ENCODE measurements at places on chromosomes 1 and 21.

GRCh38 chr1:26994020-26994786, 711 bp downstream of the TRNP1 start:
- DNase-seq, result peak; percentile 22

GRCh38 chr1:2528966-2529783, 888 bp downstream of the HES5 start:
- peak; percentile 51 for DNase-seq

GRCh38 chr1:236702791-236703394, 16.6 kb downstream of the ACTN2 start:
- DNase-seq, result no peak

- no peak for DNase-seq
These were observed 58.4 kb downstream of the NTMT2 start for GRCh38 chr1:170204121-170204520.

- no peak for DNase-seq
These were observed 11.4 kb upstream of the VANGL1 start for GRCh38 chr1:115630342-115630741.

DNA sequence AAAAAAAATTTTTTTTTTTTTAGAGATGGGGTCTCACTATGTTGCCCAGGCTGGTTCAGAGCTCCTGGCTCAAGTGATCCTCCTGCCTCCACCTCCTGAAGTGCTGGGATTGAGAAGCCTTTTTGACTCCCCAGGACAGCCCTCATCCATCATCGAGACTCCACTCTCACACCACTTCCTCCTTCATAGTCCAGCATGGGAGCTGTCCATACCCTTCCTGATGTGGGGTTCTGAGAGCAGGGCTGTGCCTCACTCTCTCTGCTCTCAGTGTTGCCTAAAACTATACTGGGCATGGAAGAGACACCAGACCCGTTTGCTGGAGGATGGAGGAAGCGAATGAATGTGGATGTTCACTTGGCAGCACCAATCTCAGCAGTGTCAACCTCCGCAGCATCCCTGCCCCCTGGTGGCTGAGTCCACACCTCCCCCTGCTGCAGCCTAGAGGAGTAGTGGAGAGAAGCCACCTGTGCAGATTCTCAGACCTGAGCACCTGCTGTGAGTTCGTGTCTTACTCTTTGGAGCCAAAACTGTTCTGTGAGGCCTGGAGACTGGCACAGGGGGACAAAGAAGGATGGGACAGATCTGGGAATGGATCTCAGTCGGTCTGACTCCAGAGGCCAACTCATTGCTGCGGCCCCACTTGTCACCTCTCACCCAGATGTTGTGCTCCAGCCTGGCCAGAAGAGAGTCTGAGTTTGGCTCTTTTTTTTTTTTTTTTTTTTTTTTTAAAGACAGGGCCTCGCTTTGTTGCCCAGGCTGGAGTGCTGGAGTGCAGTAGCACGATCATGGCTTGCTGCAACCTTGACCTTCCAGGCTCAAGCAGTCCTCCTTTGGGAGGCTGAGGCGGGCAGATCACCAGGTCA, 17.7 kb downstream of the TINAGL1 start:
- peak; percentile 54 for DNase-seq

DNA sequence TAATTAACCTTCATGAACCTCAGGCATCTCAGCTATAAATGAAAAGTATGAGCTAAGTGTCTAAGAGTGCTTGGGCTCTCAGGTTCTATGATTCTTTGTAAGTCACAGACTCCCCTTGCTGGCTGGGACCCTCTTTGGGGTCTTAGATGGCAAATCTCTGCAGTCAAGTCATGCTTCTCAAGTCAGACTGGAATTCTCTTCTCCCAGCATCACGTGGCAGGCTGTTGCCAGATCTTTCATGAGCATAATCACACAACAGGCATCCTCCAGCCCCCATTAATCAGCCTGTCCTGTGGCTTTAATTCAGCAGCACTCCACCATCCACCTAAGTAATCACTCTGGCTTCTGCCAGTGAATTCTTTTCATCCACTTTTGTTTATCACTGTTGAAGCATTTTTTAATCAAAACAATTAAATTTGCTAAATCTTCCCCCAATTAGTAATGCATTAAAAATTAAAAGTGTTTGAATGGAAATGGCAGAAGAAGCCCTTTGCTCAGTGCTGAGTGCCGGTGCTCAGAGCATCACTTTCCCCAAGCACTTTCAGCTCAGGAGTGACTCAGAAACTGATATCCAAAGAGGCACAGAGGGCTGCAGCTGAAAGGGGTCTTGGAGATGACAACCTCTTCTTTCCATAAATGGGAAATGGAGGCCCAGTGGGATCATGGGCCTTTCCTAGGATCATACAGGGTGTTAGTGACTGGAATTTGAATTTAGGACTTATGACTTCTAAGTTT, 50.2 kb downstream of the C8A start:
- no peak for DNase-seq

- no peak for DNase-seq
These were observed 49.6 kb downstream of the AK4 start for GRCh38 chr1:65197636-65198035.

DNA sequence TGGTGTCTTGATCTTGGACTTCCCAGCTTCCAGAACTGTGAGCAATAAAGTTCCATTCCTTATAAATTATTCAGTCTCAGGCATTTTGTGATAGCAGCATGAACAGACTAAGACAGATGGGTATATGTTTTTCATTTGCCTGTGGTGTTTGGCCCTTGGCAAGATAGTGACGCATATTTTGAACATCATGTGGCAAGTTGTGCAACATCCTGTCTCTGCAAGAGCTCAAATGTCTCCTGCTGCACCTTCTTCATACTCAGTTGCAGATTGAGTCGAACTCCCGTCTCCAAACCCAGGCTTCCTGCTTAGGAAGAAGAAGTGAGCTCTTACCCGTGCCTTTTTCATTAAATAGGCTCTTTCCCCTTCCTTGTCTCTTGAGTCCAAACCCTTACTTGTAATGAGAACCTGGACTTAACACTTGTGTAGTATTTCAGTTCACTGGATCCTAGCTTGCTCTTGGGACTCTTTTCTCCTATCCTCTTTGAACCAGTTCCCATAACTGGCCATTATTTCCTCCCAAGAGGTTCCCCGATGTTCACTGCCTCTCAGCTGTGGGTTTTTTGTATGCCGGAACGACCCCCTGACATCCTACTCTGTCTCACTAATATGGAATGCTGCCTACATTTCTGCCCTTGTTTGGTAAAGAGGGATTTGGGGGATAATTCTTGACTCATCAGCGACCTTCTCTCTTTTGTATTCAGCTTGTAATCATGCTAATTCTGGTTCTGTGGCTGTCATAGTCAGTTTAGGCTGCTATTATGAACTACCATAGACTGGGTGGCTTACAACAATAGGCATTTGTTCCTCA, 125.0 kb upstream of the KCNK2 start:
- no peak for DNase-seq

DNA sequence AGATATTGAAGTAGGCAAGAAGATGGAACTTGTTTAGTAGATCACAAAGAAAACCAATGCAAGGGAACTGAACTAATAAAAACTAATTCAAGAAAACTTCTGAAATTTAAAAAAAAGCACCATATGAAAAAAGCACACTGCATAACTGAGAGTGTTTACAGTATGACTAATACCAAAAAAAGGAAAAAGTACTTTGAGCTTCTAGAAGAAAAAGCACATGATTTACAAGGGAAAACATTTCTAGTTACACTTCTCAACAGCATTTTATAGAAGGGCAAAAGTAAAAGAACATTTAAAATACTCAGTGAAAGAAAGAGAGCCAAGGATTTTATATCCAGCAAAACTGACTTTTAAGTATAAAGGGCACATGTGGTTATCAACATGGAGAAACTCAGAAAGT, 233.6 kb downstream of the RPS6KC1 start:
- no peak for DNase-seq

DNA sequence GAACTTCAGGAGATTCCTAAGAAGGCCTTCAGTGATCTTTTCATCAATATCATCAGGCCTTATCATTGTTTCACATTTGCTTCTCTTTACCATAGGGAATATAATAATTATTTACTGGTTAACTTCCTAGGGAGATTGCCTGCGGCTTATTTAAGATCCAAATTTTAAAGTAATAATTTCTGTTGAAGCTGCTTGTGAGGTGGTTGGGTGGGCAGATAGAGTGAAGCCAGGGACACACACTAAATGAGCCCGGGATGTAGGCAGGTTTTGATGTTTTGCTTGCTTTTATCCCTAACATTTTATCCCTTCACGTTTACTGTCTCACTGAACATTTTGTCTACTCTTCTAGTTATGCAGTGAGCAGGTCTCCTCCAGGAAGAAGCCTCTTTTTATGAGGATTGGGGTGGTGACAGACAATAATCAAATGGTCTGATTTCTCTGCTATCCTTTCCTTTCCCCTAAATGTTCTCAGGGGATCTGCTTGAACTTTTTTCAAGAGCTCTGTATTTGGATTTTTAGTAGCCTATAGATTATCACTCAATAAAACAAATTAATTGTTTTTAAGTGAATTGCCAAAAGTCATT, 164.7 kb downstream of the RUNX1 start:
- DNase-seq, result peak; percentile 33

GRCh38 chr1:47624531-47624930, 186.7 kb downstream of the FOXD2 start:
- DNase-seq, result no peak

GRCh38 chr1:67264899-67265298, 42.8 kb upstream of the IL12RB2 start:
- no peak for DNase-seq

GRCh38 chr1:118983558-118984041, 4.5 kb downstream of the TBX15 start:
- DNase-seq, result no peak

- DNase-seq, result no peak
These were observed 319.9 kb upstream of the DUSP10 start for GRCh38 chr1:222061711-222062359.

- DNase-seq, result no peak
These were observed 100.4 kb downstream of the FGGY start for GRCh38 chr1:59397139-59397858.
